Large intestine (tissue), 12 donors: ENCODE measurements at places on chromosomes 5 and 9.

DNA sequence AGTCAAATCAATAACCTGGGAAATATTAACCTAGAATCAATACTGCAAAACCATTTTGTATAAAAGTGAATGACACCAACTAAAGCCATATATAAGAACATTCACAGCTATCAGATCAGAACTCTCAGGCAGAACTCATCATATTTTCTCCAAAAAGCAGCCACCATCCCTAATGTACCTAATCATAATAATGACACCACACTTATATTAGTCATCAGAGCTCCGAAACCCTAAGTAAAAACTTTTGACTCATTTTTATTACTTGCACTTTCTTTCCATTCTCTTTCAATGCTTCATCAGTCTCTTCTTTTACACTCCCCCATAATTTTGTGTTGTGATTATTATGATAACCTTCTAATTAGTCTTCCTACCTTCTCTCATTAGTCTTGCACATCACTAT, 45.3 kb downstream of the INSL6 start:
- no peak for DNase-seq

GRCh38 chr9:98144076-98144475, 25.1 kb upstream of the TRIM14 start:
- no peak for DNase-seq

GRCh38 chr5:39654715-39655114, 229.9 kb upstream of the DAB2 start:
- no peak for DNase-seq

- DNase-seq: no peak
Observed at GRCh38 chr5:143245929-143246561, 157.4 kb downstream of the NR3C1 start.

- no peak for DNase-seq
Observed at GRCh38 chr9:72132052-72132451, 17.2 kb upstream of the GDA start.

DNA sequence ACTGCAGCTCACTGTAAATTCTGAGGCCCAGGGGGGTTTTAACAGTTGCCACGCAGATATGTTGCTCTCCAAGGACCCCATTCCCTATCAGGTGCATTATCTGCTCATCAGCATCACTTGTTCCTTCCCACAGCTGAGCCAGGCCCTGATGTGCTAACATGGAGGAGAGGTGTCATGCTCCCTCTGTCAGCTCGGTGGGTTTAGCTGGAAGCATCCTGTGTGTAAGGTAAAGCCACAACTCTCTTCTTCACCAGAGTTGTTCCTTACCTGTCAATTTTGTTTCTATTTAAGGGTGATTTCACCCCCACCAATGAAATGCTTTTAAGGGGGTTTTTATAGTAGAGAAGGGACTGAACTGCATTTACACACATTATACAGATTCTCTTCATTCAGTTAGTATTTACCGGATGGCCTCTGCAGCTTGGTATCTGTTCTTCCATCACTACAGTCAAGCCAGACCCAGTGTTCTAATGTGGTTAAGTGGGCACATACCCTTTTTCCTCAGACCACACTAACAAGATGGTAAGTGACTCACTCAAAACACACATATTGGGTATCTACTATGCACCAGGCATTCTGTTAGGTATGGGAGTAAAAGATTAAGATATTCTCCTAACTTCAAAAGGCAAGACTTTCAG, 205.4 kb downstream of the DCP2 start:
- no peak for DNase-seq

GRCh38 chr9:16335788-16336580, 534.5 kb downstream of the BNC2 start:
- no peak for DNase-seq
